ENCODE measurements at places on chromosomes 1 and 21. TPM values are rescaled to one million over a fixed set of nuclear protein-coding genes. Genes with fewer than 3 reads are reported as not detected.

Gene MROH9
- total RNA-seq, result not detected

Gene TNFSF4
- 1.5 TPM for total RNA-seq

Gene G0S2
- 0.15 TPM for total RNA-seq

Gene FHL3
- 44.3 TPM for total RNA-seq

Gene THEM5
- total RNA-seq, result not detected
